Activated naive CD4-positive, alpha-beta T cell treated with anti-CD3 and anti-CD28 coated beads, Interleukin-2, amount 50 U/mL, for 16 hours (primary cell): ENCODE measurements at places on chromosomes 12 and 14.

GRCh38 chr14:60648249-60648933 is 886 bp downstream of the SIX1 start:
- DNase-seq, result no peak

- DNase-seq, result no peak
Observed at GRCh38 chr14:46985529-46986380, 334.2 kb upstream of the RPL10L start.

GRCh38 chr12:79900951-79901350 is 33.9 kb downstream of the PPP1R12A start:
- DNase-seq, result no peak

- DNase-seq, result no peak
Observed at GRCh38 chr12:94304566-94305061, 155.1 kb downstream of the CEP83 start.

DNA sequence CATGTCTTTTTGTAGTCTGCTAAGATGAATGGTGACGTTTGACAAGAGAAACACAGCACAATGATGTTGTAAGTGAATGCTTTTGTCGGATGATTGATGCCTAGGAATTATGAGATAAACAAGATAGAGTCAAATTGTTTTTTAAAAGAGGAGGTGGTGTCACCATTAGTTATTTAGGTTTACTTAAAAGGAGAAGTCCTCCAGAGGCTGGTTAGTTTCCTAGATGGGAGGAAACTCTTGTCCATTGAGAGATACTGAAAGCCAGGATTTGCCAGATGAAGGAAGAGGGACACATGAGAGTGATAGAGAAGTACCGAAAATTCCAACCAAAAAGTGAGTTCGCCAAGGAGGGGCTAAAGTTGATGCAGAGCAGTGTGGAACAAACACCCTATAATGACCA is at the start of gene OR10G2:
OR10G2 (minus strand) TSS at position 101 of the 400 bp plus-strand sequence; CDS start at position 3, 98 bp downstream.
- DNase-seq, result no peak

- DNase-seq, result no peak
Observed at GRCh38 chr12:45294906-45295305, 79.0 kb downstream of the ANO6 start.

- no peak for DNase-seq
Observed at GRCh38 chr12:31026202-31026601, 47.5 kb upstream of the DDX11 start.

- DNase-seq, result no peak
Observed at GRCh38 chr12:19287302-19287701, 152.0 kb upstream of the AEBP2 start.

GRCh38 chr12:131258398-131258797 is 304.7 kb downstream of the ADGRD1 start:
- no peak for DNase-seq

DNA sequence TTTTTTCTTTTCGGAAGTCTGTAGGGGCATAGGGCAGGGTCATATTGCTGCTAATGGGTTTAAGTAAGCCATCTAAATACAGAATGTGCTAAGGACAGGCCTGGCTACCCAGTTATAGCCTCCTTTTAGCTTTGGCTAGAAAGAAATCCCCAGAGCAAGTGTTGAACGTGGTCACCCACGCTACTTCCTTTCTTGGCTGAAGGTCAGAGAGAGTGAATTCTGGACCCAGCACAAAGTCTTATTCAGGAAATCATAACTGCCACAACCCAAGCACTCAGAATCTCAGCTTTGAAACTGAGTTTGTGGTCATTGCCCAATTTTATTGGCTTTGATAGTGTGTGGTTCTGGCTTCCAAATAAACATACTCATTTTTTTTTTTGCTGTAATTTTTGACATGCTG is 542.1 kb upstream of the ATP2B1 start:
- DNase-seq, result no peak

DNA sequence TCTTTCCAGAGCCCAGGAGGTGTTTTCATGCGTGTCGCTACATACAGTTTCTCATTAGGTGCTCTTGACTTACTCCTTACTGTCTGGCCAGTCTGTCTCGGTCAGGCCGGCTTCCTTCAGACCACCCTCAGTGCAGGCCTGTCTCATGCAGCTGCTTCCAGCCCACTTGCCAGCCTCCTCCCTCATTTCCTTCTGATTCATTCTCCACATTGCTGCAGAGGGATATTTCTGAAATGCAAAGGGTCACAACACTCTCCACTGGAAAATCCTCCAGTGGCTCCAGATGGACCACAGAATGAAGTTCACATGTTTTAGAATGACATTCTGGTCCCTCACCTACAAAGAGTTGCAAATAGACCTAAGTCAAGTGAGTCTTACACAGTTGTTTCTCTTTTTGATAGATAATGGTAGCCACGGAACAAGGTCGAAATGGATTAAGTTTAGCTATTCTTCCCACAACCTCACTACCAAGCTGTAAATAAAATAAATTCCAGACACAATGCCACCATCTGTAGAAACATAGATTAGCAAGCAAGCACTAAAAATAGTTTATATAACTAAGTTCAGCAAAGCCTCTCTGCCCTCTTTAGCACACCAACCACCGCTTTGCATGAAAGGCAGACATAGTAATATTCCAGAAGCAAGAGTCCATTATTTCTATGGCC is 146.9 kb downstream of the ESR2 start:
- DNase-seq, result no peak
